ENCODE measurements at places on chromosomes 2 and 18.

DNA sequence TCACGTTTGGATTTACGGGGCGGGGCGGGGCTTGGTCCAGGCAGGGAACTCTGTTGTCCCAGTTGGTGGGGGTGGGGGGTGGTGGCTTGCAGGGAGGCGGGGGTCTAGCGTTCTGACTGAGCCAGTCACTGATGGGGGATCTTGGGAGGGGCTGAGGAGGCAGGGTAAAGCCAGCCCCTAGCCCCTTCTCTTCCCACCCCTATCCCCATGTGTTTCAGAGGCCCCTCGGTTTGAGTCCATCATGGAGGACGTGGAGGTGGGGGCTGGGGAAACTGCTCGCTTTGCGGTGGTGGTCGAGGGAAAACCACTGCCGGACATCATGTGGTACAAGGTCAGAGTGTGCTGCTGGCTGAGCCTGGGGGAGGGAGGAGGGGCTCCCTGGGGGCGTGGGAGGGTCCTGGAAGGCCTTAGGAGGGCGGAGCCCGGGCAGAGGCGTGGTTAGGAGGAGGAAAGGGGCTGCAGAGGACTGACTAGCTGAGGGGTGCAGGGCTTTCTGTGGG lies 22.0 kb upstream of the GMPPA start:
- DNase-seq: no peak

DNA sequence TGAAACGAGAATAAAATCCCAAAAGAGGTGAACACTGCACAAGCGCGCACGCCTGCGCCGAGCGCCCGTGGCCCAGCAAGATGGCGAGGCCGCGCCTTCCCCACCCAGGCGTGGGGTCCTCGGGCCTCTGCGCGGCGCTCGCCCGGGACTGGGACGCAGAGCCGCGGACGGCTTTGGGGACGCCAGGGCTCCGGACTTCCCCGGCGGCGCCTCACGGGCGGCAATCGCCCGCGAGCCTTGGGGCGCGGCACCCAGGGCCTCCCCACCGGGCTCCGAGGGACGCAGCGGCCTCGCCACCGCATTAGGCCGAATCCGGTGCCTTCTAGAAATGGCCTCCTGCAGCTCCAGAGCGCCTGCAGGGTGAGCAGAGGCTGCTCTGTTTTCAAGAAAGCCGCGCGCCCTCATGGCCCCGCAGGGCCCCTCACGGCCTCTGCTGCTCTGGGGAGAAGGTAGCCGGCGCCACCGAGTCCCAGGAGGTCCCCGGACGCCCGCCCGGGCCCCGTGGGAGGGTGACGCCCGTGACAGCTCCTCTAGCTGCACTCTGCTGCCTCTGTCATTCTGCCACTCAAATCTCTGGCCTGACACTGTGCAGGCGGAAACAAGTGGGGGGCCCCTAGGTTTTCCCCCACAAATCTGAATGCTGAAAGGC lies 35.9 kb upstream of the POMC start:
- no peak for DNase-seq

- no peak for DNase-seq
Observed at GRCh38 chr2:159168707-159169106, 117.8 kb downstream of the WDSUB1 start.

- no peak for DNase-seq
Observed at GRCh38 chr2:207970147-207970825, 55.0 kb downstream of the PLEKHM3 start.

- DNase-seq: no peak
Observed at GRCh38 chr2:217282531-217282930, 422.7 kb upstream of the TNP1 start.

GRCh38 chr2:85888020-85888683 lies 638 bp downstream of the ST3GAL5 start:
- DNase-seq: no peak

DNA sequence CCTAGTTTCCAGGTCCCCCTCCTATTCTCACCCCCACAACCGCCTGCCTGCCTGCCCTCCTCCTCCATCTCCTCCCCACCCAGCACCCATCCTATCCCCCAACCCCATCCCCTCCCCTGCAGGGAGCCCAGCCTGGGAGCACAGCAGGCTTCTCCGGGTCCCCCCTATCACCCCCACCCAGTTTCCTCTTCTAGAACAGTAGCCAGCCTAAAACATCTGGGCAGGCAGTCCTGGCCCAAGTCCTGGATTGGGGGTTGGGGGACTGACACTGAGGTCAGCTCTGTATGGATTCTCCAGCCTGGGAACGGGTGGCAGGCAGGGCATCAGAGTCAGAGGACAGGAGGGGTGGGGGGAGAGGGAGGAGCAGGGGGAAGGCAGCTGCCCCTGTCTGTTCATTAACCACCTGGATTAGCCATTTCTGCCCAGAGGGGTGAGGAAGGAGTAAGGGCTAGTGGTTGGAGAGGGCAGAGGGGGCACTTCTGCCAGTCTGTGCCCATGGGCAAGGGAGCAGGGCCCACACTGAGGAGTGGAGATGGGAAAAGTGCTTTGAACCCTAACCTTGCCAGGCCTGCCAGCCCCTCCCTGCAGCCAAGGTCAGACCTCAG lies 60.0 kb downstream of the TNS1 start:
- DNase-seq: no peak

DNA sequence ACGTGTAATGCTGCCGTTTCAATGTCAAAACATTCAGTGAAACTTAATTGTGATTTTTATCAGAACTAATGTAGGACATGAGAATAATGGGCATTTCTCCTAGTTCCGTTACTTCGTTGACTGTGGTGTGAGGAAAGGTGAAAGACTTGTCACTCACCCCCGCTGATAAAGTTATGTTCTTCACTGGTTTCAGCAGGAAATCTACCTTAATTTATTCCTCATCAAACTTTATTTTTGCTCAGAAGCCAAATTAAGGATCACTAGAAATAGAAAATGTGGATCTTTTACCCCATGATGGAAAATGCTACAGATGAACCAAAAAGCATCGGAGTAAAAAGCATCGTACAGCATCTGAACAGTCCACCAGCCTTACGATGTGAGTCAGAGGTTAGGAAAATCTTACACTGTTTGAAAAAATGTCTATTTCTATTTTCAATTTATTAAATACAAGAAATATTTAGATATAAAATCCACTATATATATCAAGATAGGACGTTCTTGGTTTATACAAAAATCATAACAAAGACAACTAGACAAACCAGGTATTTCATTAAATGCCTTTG lies 1.0 kb upstream of the ROCK1 start:
- DNase-seq: no peak

DNA sequence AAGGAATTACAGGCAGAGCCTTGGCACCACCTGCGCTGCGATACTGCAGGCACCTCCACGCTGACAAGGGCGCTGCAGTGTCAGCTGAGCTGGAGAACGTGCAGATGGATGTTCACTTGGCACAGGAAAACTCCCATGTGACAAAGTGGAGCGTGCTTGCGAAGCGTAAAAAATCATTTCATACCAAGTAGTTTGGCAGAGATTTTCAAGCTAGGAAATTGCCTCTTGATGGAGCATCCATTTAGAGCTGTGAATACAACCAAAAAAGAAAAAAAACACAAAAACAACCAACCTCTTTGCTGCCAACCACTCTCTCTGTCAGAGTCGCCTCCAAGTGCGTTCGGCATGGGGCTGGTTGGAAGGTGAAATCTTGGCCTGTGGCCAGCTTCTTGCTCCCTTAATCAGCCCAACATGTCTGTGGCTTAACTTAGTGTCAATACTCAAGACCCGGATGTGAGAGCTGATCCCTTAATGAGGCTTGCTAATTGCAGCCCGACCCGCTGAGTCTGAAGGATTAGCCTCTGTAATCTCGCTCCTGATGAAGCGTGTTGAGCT lies 38.1 kb downstream of the ACOXL start:
- DNase-seq: no peak

DNA sequence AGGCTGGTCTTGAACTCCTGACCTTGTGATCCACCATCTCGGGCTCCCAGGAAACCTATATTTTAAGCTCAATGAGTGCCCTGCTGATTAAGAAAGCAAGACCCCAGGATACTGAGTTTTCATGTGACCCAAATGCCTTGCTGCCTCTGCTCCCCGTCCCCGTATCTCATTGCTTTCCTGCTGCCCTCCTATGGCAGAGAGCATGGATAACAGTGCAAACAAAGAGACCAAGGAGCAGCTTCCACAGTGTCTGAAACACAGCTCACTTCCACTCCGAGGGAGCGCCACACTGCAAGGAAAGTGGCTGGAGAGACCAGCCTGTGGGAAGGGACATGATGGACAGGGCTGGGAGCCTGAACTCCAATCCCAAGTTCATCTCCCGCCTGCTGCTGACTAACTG lies 246.8 kb downstream of the TMEM182 start:
- DNase-seq: no peak

DNA sequence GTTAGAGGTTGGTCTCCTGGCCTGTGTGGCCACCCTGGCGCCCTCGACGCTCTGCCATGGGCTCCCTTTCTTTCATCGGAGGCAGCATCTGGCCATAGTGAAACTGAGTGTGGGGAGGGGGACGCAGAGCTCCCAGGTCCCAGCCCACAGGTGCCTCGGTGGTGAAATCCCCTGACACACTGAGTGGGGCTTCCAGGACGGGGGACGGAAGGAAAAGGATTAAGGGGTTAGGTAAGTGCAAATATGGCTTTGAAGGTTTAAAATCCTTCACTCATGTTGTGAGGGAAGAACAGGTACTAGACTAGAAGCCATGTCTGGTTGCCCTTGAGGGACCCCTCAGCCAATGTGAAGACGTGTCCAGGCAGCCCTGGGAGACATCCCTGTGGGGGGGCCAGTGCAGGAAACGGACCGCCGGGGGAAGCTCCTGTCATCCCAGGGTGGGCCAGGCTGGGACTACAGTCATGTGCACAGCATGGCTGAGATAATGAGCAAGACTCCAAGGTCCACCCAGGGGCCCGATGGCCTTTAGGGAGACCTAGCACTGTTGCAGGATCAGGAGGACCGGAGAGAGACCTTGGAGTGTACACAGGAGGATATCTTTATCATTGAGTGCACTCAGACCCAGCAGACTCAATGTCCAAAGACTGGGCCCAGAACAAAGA lies 36.3 kb downstream of the RTP5 start:
- DNase-seq: no peak

DNA sequence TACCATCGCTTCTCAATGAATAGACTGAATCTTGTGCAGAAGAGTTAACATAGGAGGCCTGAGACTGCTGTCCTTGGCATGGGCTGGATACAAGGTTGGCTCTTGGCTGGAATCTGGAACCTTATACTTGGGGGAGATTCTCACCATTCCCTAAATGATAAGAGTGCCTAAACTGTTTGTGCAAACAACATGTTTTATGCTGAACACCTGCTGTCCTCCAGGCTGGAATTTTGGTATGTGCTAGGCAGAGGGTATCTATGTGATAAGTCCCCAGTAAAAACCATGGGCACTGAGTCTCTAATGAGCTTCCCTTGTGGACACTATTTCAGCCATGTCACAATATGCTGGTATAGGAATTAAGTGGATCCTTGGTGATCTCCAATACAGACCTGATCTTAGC lies 12.8 kb downstream of the PGAP1 start:
- DNase-seq: no peak

DNA sequence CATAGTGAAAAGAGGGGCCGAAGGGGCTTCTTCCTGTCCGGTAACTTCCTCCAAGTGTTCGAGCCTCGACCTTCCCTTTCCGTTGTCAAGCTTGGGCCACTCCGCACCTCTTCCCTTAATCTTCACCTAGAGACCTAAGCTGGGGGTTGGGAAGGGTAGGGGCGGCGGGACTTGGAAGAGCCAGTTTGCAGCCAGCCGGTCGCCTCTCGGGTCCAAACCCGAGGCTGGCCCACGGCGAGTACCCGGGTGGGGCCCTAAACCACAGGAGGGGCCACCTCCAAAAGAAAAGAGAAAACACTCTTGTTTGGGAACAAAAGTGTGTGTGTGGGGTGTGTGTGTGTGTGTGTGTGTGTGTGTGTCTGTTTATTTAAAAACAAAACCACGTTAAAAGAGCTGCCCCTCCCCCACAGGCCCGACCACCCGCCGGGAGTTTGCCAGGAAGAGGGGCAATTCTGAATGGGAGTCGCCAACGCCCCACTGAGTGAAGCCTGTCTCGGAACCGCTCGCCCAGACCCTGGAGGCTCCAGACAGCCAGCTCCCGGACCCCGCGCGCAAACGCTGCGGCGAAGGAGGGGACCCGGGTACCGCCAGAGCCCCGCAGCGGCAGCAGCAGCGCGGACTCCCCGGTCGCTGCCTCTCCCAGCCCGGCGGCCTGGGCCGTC lies 488 bp upstream of the RHOB start:
- no peak for DNase-seq

DNA sequence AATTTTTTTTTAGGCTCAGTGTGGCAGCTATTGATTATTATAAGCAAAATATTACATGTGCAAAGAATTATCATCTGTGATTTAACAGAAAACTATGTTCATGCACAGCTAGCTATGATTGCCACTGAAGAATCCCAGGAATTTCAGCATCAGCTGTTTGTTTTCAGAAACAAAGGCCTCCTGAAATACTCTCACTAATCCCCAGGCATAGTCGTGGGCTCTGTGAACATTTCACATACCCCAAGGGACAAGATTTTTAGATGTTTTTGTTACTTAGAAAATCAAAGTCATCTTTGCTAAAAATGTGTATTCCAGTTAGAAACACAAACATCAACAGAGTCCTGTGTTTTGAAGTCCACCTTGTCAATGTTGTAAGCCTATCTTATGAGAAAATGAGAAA lies 156.1 kb downstream of the MYO1B start:
- peak; percentile 85 for DNase-seq
